Stimulated activated CD8-positive, alpha-beta memory T cell treated with anti-CD3 and anti-CD28 coated beads, Interleukin-7, amount 100 ng/mL, for 1 hour (primary cell): ENCODE measurements at places on chromosomes 11 and 22.

DNA sequence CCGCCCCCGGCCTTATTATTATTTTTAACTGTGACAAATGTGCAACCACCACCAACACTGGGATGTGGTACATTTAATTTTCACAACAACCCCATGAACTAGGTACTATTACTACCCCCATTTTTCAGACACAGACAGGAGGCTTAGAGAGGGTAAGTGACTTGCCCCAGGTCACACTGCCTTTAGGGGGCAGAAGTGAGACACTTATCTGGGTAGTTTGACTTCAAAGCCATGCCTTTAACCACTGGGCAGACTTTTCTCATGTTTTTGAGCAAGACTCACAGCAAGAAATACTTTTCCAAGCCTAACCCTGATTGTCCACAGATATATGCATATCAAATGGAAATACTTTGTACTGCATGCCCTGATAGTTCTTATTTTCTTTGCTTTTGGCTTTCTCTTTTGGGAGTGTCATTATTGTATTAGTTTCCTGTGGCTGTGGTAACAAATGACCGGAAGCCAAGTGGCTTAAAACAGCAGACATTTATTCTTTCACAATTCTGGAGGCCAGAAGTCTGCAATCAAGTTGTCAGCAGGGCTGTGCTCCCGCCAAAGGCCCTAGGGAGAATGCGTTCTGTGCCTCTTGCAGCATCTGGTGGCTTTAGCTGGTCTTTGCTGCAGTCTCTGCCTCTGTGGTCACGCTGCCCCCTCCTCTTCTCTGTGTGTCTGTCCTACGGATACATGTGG is 110.8 kb downstream of the GRIK4 start:
- DNase-seq = no peak

GRCh38 chr11:117146521-117146920 is 2.4 kb downstream of the PAFAH1B2 start:
- DNase-seq = no peak

GRCh38 chr11:19442554-19442910 is 201.8 kb upstream of the E2F8 start:
- no peak for DNase-seq

GRCh38 chr11:64048042-64048854 is 12.5 kb downstream of the FLRT1 start:
- no peak for DNase-seq

DNA sequence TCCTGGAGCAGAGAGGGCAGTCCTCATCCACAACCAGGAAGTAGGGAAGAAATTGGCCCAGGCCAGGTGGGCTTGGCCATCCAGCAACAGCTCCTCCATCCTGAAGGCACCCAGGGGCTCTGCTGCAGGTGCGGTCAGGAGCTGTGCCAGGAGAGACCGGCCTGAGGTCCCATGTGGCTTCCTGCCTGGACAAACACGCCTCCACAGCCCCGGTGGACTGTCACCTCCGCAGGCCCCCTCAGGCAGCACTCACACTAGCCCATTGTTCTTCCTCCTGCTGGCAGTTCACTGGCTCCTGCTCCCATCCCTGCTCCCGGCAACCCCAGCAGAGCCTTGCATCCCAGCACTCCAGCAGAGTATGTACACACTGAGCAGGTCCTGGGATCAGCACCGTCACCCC is 16.0 kb upstream of the POU2AF1 start:
- DNase-seq = no peak

GRCh38 chr11:128766591-128767081 is 72.8 kb downstream of the FLI1 start:
- no peak for DNase-seq

GRCh38 chr11:75996523-75997442 is 181.8 kb downstream of the UVRAG start:
- DNase-seq = no peak

DNA sequence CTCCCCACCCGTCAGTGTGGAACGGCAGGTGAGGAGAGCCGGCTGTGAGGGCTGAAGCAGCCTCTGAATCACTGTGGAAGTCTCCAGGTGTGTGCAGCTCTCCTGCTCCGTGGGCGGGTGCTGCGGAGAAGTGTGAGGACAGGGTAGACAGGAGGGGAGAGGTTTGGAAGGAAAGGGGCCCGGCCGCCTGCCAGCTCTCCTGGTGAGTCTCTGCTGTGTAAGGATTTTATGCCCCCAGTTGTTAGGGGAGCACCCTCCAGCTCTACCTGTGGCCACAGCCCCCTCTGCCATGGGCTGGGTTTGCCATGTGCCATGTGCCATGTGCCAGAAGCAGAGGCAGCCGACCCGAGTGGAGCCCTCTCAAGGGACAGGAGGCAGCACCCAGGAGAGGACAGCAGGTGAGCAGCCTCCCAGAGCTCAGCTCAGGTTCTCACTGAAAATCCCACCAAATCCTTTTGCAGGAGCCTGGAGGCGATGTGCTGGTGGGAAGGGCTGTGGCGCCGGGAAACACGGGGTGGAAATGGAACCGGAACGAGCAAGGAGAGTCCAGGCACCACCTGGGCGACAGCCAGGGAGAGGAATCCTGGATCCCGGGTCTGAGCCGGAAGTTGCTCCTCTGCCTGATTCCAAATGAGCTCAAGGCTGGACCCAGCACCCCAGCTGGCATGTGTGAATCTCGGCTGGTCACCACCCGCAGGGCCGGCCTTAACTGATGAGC is 804.4 kb downstream of the BRD1 start:
- no peak for DNase-seq

GRCh38 chr22:28810821-28811491 is 10.6 kb upstream of the XBP1 start:
- no peak for DNase-seq

DNA sequence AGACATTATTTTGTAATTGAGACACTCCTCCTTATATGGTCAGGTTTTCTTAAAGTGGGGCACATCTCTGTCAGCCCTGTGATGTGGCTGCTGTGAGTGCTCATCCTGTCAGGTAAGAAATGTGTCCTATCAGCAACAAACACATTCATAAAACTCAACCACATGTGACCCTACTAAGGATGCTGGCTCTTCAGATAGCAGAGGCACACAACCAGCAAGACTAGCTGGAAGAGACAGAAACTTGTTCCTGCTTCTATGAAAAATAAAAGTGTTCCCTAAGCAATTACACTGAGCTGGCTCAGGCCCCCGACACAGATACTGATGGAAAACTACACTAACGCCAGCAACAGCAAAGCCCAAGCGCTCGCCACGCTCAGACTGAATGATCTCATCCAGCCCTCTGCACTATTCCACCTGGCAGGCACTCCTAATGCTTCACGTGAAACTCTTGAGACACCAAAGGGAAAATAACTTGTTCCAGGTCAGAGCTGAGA is 49.8 kb upstream of the CYP2D6 start:
- DNase-seq = no peak

DNA sequence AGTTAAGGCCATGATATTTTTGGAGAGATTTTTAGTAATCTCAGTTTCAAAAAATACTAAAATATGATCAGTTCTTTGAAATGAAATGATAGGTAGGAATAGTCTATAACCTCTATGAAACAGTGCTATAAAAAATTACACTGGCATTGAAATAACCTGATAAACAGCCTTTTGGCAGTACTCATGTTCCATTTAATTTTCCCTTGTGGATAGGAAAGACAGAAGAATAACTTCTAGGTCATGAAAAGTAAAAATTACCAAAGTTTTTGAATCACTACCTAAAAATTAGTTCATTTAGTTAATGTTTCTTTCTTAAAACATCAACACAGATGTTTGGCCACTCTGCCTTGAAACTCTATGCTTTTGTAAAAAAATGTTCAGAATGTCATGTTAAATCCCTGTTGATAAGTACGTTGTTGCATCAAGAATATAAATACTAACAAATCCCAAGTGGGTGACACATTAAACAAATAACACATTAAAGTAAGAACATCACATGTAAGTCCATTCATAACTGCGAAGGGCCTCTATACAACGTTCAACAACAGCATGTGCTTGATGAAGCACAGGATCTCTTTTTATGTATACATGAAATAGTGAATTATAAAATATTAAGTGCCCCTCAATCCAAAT is 290.2 kb downstream of the SWAP70 start:
- DNase-seq = no peak

DNA sequence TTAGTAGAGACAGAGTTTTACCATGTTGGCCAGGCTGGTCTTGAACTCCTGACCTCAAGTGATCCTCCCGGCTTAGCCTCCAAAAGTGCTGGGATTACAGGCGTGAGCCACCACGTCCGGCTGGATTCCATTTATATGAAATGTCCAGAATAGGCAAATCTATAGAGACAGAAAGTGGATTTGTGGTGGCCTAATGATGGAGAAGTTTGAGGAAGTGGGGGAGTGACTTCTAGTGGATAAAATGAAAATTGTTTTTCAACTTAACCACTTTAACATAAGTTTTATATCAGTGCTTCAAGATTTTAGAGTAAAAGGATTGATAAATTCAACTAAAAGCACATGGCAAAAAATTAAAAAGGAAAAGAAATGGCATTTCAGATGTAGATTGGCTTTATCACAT is 66.2 kb downstream of the HIPK3 start:
- no peak for DNase-seq

DNA sequence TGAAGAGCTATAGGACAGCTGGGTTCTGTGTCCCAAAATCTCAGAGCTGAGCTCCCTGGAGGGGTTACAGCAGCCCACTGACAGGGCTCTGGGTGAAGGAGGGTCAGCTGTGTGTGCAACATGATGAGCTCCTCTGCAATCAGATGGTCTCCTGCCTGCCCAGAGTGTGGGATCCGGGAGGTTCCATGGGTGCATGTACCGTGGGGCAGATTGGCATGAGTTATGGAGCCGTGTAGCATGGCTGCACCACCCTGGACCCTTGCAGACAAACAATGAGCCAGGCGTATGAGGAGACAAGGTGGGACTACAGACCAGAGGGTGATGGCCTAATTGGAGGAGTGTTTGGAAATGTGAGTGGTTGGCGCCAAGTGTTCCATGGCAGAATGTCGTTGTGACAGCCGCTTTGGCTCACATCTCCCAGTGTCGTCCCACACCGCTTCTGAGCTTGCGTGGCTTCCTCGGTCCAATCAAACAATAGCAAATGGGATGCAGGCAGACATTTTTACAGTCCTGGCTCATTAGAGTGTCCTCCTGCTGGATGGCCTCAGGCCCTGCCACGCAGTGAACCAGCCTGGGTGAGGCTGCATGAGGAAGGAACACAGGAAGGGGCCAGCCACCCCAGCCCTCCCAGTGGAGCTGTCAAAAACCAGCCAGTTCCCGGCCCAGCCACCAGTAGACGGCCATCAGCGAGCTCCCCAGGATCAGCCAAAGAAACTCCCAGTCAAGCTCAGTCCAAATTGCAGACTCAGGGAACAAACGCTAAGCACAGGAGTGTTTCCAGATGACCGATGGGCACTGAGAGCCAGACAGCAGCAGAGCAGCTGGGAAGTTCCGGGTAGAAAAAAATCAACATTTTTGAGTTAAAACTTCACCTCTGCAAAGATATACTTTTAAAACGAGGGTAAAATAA is 1066.9 kb downstream of the BRD1 start:
- DNase-seq = no peak

DNA sequence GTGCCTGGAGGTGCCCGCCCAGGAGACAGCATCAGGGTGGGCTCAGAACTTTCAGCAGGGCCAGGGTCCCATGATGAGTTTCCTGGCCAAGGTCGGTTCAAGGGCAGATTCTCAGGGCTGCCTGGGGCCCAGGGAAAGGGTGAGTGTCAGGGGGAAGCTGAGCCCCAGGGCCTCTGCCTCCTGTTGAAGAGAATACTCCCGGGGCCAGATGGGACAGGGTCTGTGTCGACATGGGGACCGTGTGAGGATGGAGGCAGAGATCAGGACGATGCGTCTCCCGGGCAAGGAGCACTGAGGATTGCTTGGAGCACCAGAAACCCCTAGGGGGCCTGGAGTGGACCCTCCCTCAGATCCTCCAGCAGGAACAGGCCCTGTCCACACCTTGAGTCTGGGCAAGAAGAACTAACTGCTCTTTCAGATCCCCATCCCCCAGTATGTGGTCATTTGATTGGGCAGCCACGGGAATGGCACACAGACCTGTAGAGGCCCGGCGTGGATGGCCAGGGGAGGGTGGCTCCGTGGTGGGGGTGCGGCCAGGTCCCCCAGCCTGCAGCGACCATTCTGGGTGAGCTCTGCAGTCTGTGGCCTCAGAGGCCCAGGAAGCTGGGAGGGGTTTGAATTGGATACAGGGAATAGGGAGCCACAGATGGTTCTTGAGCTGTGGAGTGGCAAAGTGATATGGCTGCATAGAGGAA is 1078.7 kb downstream of the BRD1 start:
- DNase-seq = no peak

- no peak for DNase-seq
These were observed 17.5 kb upstream of the TMEM191C start for GRCh38 chr22:21449531-21450319.

DNA sequence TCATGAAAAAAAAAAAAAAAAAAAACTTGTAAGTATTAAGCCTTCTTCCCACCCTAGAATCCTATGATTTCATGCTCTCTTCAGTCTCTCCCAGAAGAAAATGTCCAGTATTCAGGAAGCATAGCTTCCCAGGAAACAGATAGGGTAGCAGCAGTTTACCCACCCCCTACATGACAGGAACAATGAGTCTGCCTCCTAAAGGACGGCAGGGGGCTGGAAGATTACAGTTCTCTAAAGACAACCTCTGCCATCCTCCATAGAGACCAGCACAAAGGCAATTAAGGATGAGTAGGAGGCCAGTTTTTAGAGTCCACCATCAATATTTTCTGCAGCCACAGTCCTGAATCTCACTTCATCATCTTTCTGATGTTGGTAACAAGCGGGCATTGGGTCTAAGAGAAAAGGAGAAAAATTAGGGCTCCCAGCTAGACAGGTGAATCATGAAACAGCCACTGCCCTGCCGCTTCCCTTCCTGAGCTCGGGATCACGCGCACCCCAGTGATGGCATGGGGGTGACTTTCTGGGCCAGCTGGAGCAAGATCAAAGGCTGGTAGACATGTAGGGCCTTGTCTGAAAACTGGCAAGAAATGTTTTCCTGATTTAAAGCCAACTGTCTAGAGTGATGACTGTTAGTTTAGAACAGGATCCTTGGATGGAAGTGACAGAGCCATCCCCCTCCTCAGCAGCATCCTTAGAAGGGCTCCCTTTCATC is 322.8 kb downstream of the LARGE1 start:
- DNase-seq = no peak

DNA sequence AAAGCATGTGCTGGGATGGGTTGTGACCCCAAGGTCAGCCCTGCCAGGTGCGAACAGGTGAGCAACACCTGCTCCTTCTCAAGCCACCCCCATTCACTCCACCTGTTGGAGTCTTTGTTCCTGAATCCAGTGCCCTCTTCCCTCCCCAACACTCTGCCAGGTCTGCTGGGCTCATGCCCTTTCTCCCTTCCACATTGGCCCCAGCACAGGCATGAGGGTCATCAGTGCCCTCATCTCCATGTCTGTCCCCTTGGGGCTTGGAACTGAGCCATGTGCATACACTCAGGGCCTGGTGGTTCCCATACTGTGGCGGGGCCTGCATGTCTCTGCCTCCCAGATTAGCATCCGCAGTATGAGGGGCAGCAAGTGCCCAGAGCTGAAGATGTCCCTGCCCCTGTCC is 19.1 kb downstream of the RFPL2 start:
- DNase-seq = no peak

GRCh38 chr11:92702037-92702804 is 267.2 kb upstream of the MTNR1B start:
- no peak for DNase-seq

- no peak for DNase-seq
These were observed 201.5 kb downstream of the TBC1D22A start for GRCh38 chr22:46963672-46964545.
